ENCODE measurements at places on chromosomes 7 and 10. TPM values are rescaled to one million over a fixed set of nuclear protein-coding genes. Genes with fewer than 3 reads are reported as not detected.

C10orf53 gene
- not detected for total RNA-seq

CC2D2B gene
- not detected for total RNA-seq

- peaks cover 7% of the 10 kb centered on the region for H3K27me3 ChIP-seq
- no peak for DNase-seq
- no peak overlapping the region for H3K27ac ChIP-seq
- no peaks in the 10 kb centered on the region for H3K36me3 ChIP-seq
- H3K4me1 ChIP-seq: no peaks in the 10 kb centered on the region
Observed at GRCh38 chr10:86020134-86020533, 346.5 kb downstream of the GRID1 start.

GRCh38 chr10:31975157-31975765 is 46.6 kb upstream of the ARHGAP12 start:
- no peaks in the 10 kb centered on the region for H3K36me3 ChIP-seq
- no peaks in the 10 kb centered on the region for H3K27me3 ChIP-seq
- no peak overlapping the region for H3K4me3 ChIP-seq
- no peak for DNase-seq
- no peak overlapping the region for H3K27ac ChIP-seq
